HEK293T (cell line): ENCODE measurements at places on chromosomes 1 and 21.

GRCh38 chr1:72011721-72012120 lies 270.6 kb downstream of the NEGR1 start:
- no peak for DNase-seq

DNA sequence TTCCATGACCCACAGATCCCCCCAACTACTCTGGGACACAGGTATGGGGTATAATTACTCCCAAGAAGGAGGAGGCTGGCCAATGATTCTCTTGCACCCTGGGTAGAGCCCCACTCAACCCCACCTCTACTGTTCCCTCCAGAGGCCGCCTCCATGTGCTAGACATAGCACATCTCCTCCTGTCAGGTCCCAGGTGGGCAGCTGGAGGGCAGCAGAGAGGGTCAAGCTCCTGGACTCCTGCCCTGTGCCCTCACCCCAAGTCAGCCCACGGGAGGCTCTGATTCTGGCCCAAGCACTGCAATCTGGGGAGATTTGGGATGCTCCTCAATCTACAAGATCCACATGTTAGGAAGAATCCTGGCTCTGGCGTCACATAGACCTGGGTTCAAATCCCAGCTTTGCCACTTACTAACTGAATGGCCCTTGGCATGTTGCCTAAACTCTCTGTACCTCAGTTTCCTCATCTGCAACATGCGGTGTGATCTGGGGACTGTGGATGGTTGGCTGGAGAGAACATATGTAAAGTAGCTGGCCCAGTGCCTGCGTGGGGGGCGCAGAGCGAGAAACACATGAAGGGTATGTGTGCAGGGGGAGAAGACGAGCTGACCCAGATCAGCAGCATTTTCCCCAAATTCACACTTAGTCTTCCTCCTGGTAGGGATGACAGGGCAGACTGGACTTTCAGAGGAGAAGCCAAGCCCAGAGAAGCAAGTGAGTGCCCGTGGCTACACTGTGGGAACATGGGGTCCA lies 23.2 kb downstream of the TNNT2 start:
- DNase-seq = no peak

DNA sequence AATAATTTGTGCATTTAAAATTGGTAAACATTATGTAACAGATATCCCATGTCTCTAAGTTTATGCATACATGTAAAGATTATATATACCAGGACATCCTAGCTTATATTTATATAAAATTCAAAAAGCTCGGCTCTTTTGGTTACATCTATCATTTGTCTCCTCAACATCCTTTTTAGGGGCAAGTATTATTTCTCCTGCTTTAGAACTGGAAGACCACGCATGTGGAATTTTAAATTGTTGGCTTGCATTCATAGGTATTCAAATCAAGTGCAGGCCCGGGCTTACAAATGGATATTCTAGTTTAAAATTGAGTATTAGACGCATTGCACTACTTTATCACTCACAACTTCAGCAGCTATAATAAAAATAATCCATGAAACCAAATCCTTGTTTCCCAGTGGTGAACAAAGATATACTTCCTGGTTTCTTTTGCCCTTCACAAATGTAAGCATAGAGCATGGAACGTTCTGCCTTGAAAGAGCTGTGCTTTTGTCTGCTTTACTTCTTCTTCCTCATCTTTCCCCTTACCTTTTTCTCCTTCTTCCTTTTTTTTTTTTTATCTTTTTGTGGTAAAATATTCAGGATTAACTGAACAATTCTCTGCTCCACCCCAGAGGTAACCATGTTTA lies 57.1 kb downstream of the DDAH1 start:
- no peak for DNase-seq

- no peak for DNase-seq
These were observed 12.6 kb upstream of the OR6N2 start for GRCh38 chr1:158793604-158794003.

DNA sequence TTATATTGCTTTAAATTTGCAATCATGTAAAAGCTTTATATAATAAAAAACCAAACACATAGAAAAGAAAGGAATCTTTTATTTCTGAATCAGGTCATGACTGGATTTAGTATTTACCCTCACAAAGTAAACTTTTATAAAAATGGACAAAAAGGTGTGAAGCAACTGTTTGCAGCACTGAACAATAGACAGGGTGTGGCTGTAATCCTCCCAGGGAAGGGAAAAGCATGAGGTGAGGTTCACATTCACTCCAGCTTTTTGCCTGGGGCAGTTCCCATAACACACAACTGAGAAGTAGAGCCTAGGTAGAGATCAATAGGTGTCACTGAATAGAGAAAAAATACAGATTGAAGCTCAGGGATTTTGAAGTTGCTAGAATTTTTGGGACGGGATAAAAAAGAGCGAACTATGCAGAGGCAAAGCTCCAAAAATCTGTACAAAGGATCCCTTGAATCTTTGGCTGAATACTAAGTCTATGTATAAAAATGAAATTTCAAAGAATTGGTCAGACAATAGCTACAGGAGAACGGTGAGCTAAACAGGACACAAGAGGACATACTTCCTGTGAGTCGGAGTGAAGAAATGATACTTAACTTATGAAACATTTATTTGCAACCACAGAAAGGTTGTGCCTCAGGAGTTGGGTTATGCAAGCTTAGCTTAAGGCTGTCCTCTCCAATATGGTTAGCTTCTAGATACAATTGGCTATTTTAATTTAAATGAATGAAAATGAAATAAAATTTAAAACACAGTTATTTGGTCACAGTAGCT lies 162.0 kb upstream of the ZP4 start:
- DNase-seq = no peak

DNA sequence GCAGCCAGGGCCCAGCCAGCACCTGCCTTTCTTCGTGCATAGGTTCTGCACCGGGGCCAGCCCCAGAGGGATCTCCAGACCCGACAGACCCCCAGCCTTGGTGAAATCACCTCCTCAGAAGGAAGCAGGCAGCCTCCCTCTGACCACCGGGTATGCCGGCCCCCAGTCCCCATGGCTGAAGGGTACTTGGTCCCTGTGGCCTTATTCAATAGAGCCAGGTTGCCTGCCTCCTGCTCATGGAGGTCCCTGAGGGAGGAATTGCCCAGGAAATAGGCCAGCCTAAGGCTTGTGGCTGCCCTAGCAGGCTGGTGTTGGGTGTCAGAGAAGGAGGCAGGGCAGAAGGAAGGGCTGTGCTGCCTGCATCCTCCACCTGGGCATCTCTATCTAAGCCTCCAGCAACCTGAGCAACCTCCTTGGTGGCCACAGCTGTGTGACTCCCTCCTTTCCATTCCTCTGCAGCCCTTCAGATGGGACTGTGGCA lies 338.2 kb upstream of the VAMP3 start:
- DNase-seq = no peak

- DNase-seq = no peak
These were observed 5.5 kb downstream of the TRAF5 start for GRCh38 chr1:211332036-211332616.

GRCh38 chr1:236495467-236496112 lies 28.2 kb upstream of the LGALS8 start:
- no peak for DNase-seq
